ENCODE measurements at places on chromosomes 5 and 9.

DNA sequence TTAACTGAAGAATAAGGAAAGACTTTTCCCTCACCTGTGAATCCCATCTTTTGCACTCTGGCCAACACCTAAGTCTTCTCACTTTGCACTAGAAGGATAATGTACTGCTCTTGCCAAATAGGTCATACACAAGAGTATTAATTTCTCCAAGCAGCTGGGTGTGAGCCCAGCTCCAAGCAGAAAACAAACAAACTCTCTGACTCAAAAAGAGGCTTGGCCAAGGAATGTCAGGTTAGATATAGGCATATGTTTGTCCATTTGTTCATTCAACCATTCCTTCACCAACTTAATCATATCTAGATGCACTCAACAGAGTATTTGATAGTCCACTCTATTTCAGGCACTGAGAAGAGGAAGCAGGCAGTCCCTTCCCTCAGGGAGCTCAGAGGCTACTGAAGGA is 84.4 kb downstream of the HTR4 start:
- DNase-seq, result no peak

DNA sequence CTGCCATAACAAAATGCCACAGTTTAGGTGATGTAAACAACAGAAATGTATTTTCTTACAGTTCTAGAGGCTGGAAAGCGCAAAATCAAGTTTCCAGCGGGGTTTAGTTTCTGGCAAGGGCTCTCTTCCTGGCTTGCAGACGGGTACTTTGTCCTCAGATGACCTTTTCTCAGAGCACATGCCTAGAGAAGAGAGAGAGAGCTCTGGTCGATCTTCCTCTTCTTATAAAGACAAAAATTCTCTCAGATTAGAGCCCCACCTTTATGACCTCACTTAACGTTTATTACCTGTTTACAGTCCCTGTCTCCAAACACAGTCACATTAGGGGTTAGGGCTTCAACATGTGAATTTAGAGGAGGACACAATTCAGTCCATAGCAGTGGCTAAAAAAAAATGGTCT is 119.7 kb downstream of the CETN3 start:
- no peak for DNase-seq

DNA sequence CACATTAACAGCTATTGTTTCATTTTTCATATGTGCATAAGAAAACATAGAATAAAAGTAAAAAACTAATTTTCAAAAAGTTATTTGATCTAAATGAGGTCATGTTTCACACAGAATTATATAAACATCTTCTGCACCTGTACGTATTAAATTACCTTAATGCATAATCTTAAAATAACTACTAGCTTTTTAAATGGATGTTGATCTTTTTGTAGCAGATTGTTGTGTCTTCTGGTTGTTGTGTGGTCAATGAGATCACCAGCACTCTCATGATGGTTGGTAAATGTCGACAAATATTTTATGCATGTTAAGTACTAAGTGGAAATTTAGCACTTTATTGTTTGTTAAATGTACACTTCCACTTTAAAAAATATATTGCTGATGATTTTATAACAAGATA is 162.0 kb downstream of the AP3B1 start:
- no peak for DNase-seq

GRCh38 chr5:64144425-64145215 is 21.0 kb upstream of the RNF180 start:
- DNase-seq, result no peak

DNA sequence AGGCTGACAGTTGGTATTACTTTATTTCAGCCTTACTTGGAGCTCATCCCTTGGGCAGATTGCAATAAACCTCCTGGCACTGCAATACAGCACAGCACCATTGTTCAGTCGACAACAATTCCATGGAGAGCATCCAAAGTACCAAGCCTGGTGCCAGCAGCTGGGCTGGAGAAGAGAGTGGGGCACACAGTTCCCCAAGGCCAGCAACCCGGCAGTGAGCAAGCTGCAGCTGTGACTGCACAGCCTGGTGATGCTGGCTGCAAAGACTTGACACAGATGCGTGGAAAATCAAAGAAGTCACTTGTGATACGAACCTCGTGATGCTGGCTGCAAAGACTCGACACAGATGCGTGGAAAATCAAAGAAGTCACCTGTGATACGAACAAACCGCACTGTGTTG is 125.4 kb downstream of the ATPSCKMT start:
- no peak for DNase-seq

DNA sequence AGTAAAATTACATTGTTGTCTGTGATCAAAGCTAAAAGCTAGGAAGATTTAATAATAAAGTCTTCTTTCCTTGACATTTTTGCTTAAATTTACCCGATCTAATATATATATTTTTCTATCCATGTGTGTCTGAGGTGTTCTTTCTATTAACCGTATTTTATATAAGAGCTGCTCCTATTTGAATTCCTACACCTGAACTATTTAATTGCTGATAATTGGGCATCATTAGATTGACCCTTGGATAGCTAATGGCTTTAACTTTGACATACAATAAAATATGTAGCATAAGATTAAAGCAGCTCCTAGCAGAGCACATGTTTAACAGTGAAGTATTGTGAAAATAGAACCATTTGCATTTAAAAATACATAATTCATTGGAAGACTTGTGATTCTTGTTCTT is 792.7 kb downstream of the MAT2B start:
- DNase-seq, result no peak

DNA sequence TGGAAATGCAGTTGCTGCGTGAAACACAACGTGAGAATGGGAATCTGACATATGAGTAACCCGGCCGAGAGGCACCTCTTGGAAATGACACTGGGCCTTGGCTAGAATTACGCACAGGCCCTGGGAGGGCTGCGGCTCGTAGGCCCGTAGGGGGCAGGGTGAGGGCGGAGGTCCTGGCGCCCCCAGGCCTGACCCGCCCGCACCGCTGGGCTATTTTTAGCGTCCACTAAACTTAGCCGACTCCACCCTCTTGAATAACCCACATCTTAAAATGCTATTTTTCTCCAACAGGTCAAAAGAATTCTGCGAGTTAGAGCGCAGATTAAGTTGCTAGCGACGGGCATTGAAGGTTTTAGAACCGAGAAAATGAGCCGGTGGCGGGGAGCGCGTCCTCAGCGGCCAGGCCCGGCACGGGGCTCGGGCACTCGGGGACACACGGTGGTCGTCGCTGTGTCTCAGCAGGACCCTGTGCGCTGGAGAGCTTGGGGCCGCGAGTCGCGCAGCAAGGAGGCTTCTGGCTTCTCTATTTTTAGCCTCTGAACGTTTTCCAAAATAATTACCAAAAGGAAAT is 168.5 kb downstream of the AUH start:
- peak; percentile 60 for DNase-seq

DNA sequence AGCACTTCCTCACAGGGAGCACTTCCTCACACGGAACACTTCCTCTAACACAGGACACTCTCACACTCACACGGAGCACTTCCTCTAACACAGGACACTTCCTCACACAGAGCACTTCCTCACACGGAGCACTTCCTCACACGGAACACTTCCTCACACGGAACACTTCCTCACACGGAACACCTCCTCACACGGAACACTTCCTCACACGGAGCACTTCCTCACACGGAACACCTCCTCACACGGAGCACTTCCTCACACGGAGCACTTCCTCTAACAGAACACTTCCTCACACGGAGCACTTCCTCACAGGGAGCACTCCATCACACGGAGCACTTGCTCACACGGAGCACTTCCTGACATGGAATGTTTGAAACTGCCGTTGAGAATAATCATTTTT is 13.4 kb downstream of the POMT1 start:
- DNase-seq, result no peak
